Regular cardiac myocyte (primary cell): ENCODE measurements at places on chromosomes 13 and 19. TPM values are rescaled to one million over a fixed set of nuclear protein-coding genes. Genes with fewer than 3 reads are reported as not detected.

The VSTM1 gene
- not detected in 2 replicates for total RNA-seq

The IGLON5 gene
- under 0.01 TPM in 1 of 2 replicates, not detected in the other for total RNA-seq

The CYP4F2 gene
- total RNA-seq, result not detected in 2 replicates

The NLRP7 gene
- not detected in 2 replicates for total RNA-seq

The RFXAP gene
- 1.1 and 1.2 TPM in 2 replicates for total RNA-seq
